Caki2 (cell line): ENCODE measurements at places on chromosomes 3 and 15.

- peak; percentile 85 for DNase-seq
Measured at GRCh38 chr15:59349680-59350420, 22.8 kb downstream of the MYO1E start.

GRCh38 chr15:56052395-56053045, 59.1 kb upstream of the NEDD4 start:
- DNase-seq: peak; percentile 44

GRCh38 chr3:107446706-107447105, 69.5 kb downstream of the CCDC54 start:
- DNase-seq: no peak

GRCh38 chr3:103992469-103992868, 1374.2 kb upstream of the ALCAM start:
- DNase-seq: no peak

DNA sequence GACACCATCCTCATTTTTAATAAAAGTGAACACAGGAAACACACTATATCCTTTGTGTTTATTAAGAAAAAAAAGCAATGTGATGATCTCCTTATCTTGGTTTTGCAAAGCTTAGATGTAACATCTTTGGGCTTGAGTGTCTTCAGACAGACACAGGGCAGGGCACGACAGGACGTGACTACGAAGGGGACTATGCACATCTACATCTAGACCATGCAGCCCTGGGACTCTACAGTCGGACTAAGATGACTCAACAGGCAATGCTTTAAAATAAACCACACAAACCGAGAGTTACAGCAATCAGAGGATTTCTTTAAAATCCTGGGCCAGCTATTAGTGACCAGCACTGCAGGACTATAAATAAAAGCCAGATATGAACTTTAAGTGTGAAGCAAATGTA, 22.8 kb upstream of the TM2D3 start:
- DNase-seq: no peak

DNA sequence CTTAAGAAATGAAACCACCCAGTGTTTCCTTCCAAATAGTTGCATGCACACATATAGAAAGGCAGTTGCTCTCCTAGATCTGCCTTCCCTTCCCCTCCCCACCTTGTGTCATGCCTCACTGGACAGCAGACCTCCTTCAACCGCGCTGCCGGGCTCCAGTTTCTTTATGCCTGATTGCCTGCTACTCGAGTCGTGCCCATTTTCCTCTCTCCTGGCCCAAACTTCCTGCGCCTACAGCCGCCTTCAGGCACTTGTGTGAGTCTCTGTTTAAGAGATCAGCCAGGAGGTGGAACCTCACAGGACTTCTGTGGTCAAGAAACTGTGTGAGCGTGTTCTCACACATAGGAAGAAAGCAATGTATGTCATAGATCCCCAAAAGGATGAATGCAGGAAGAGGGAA, 8.8 kb upstream of the FAM107A start:
- DNase-seq: peak; percentile 65

DNA sequence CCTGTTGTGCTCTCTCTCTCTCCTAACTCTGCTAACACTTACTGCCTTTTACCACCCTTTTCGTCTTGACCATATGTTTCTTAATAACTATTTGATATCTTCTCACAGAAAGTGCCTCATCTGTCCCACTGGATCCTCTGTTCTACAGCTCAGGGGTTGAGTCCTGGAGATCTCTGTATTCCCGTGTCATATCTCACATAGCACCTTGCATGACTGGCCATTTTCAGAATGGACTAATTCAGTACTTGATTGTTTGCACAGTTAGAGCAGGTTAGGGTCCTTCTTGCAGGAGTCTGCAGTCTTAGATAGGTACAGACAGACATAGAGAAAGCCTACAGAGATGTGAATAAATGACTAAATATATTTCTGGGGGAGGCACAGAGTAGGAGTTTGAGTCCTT, 20.9 kb downstream of the HACD3 start:
- DNase-seq: no peak
